ENCODE measurements at places on chromosomes 13 and 19.

DNA sequence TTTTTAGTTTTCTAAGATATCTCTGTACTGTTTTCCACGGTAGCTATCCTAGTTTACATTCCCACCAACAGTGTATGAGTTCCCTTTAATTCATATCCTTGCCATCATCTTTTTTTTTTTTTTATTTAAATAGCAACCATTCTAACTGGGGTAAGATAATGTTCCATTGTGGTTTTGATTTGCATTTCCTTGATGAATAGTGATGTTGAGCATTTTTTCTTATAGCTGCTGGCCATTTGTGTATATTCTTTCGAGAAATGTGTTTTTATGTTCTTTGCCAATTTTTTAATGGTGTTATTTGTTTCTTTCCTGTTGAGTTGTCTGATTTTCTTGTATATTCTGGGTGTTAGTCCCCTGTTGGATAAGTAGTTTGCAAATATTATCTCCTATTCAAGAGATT, 454.8 kb downstream of the DACH1 start:
- DNase-seq = peak; percentile 20

DNA sequence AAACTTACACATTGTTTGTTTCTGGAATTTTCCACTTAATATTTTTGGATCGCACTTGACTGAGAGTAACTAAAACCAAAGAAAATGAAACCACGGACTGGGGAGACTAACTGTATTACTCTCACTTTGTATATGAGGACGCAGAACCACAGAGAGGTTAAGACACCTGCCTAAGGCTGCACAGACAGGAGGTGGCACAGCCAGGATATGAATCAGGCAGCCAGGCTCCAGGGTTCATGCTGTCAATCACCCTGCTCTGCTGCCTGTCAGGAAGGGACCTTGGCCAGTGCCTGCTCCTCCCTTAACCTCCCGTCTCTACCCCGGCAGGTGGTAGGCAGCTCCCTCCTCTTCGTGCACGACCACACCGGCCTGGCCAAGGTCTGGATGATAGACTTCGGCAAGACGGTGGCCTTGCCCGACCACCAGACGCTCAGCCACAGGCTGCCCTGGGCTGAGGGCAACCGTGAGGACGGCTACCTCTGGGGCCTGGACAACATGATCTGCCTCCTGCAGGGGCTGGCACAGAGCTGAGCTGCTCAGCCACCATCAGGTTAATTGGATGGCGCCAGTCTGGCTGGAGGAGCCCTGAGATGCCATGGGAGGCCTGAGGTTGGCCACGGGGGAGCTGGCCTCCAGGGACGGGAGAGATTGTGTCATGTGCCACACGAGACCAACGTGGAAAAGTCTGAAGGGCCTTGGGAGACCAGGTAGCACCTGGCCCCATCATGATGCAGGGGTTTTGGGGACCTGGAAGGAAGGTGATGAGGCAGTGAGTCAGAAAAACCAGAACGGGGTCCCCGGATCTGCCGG, 11.0 kb downstream of the ACTMAP start:
- DNase-seq = no peak

DNA sequence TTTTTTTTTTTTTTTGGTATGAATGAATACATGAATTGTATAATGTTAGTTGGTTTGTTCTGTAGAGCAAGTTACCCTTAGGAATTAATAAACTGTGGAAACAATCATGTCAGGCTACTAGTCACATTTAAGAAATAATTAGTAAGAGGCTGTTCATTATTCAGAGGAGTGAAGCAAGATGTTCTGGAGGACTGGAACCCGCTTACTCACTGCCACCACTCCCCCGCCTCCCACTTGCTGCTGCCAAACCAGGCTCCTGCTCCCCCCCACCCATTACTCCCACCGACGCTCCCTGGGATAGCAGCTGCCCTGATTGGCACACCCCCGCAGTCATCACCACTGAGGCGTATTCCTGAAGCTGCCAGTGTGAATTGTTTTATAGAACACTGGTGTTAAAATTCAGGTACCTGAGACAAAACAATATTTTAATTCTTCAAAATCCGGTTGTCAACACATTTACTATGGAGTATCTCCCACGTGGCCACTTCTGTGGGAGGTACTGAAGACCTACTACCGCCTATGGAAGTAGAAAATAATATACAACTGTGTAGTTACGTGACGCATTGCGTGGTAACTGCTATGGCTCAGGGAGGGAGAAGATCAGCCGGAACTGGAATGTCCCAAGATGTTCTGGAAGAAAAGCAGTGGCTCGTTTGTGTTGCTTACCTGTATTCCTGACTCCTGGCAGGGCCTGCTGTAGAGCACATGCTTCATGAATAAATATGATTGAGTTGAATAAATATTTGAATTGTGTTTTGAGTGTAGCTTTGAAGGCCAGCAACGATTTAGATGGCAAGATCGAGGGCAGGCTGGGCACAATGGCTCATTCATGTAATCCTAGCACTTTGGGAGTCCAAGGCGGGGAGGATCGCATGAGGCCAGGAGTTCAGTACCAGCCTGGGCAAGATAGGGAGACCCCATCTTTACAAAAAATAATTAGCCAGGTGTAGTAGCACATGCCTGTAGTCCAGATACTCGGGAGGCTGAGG, 1.7 kb downstream of the DPY19L3 start:
- DNase-seq = no peak

- no peak for DNase-seq
Measured at GRCh38 chr13:52845766-52846566, 2.5 kb downstream of the PCDH8 start.

GRCh38 chr19:48627201-48627864, 8.0 kb downstream of the SPHK2 start:
- no peak for DNase-seq

DNA sequence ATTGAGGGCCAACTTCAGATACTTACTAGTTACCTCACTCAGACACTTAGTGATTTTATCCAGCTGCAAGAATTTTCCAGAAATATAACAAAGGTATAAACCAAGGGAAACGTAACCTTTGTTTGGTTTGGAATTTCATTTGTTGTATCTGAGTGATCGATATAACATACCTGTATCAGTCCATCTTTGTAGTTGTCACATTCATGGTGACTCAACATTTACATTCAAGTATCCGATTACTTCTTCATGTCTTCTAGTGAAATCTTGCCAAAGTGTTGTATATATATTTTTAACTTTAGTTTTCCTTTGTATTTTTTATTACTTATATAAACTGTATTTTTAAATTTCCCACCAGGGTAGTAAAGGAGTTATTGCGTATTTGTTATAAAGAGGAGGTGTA, 16.9 kb upstream of the MYCBP2 start:
- DNase-seq = no peak

DNA sequence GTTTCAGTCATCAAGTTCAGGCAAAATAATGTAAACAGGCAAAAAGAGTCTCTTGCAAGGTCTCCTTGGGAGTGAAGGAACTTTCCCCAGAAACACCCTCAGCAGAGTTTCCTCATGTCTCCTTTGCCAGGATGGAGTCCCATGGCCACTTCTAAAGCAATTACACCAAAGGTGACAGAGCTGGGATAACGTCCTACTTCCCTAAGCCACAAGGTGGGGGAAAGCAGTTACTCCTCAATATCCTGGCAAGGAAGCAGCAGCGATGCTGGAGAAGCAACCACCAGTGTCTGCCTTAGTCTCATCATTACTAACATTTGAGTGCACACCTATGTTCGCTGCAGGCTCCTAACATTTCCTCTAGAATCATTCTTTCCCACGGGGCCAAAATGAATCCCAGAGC, 88.6 kb downstream of the UBL3 start:
- no peak for DNase-seq

- DNase-seq = no peak
Measured at GRCh38 chr19:14561249-14561648, 10.6 kb downstream of the NDUFB7 start.

DNA sequence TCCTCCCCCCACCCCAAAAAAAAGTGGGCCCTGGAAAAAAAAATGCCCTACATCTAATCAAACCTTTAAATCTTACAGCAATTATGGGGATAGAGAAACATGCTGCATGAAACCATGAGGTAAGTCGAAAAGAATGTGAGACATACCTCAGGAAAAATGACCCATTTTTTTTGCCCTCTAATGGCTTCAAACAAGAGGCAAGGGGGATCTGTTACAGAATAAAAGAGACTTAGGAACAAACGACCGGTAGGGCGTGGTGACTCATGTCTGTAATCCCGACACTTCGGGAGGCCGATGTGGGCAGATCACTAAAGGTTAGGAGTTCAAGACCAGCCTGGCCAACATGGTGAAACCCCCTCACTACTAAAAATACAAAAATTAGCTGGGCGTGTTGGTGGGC, 8.4 kb downstream of the RGL3 start:
- no peak for DNase-seq

DNA sequence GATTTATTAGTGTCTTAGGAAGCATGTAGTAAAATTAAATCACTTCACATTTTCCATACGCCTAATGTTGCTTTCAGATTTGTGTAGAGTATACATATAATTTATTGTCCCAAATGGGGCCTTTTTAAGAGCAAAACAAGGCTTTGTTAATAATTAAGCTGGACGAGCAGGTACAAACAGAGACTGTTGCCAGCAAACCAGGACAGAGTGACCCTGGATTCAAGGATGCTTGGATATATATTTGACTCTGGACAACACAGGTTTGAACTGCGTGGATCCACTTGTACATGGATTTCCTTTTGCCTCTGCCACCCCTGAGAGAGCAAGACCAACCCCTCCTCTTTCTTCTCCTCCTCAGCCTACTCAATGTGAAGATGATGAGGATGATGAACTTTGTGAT, 454.9 kb downstream of the PCDH9 start:
- DNase-seq = no peak

GRCh38 chr19:17526922-17527321, 15.5 kb downstream of the PGLS start:
- DNase-seq = no peak

DNA sequence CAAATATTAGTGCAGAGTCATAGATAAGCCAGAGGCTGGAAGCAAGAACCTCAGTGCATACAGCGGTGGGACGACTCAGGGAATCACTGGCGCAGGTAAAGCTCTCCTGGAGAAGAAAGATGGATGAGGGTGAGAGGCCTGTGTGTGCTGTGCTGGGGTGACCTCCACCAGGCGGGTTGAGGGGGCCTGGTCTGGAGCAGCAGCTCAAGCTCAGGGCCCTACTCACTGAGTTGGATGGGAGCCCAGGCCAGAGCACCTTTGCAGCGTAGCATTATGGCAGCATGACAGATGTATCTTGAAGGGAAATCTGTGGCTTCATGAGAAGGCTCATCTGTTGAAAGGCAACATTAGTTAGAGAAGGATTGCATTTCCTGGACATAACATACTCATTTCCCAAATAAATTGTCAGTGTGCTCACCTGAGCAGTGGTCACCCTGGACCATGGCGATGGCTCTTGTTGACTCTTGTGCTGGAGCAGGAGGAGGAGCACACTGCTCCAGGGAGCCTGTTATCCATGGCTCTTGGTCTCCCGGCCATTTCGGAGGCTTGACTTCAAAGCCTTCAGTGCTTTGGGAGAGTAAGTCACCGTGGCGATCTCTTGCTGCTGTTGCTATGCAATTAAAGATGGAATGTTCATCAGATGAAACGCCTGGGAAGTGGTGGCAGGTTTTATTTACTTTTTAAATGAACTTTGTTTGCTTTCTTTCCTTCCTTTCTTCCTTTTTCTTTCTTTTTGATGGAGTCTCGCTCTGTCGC, 25.0 kb downstream of the HNRNPM start:
- DNase-seq = no peak

DNA sequence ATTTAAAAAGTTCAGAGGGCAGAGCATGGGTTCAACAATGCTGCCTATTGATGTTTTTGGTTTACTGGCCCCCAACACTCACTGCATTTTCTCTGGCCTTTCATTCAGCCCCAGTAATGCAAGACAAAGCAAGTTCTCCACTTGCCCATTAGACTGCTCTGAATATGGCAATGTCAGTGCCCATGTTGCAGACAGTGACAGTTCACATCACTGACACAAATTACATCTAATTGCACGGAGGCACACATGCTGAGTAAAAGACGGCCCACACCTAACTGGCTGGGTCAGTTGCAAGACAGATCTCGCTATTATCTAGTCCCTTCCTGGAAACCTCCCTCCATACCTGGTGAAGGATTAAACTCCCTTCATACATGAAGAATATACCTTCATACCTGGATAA, 54.0 kb downstream of the ENOX1 start:
- no peak for DNase-seq

GRCh38 chr19:7905859-7906258, 2.2 kb downstream of the MAP2K7 start:
- DNase-seq = no peak

- DNase-seq = no peak
Measured at GRCh38 chr19:4401769-4402170, 670 bp upstream of the CHAF1A start.

DNA sequence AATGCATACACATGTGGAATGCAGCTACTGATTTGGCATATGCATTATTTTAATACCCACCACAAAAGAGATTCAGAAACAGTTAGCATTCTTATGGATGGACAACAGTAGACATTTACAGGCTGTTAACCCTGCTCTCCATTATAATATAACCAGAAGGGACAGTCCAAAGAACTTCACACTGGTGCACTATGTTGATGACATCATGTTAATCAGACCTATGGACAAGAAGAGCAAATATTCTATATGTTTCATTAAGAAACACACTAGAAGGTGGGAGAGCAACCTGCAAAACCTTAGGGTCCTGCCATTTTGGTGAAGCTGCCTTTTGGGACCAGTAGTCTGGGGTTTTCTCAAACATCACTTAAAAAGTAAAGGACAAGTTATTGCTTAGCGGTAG, 701.3 kb downstream of the UQCRFS1 start:
- no peak for DNase-seq

GRCh38 chr13:105084931-105085330, 1450.5 kb downstream of the EFNB2 start:
- DNase-seq = no peak

DNA sequence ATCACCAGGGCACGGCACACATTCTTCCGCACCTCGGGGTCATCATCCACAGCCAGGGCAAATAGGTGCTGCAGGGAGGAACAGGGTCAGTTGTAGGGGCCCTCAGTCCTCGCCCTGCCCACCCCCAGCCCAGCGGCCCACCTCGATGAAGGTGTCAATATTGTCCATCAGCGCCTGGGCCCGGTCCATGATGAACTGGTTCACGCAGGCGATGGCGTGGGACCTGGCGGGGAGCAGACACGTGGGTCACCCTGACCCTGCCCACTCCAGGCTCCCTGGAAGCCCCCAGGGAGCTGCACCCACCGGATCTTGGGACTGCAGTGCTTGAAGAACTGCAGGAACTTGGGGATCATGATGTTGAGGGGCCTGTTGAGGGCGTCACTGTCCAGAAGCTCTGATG, 8.6 kb downstream of the TNPO2 start:
- no peak for DNase-seq

DNA sequence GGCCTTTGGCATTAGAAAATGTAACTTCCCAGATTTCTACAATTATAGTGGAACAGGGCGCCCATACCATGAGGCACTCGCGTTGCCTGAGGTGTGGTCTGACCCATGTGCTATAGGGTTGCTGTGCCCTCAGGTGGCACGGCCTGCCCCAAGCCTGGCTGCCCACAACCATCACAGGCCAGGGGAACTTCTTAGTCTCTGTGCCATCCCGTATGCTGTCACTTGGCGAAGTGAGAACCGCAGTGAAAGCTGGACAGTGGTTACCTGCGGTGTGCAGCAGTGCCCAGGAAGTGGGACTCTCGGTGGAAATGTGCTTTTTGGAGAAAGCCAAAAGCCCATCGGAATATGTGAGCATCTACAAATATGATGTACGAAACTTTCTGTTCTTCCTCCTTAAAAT, 88.2 kb upstream of the GPR183 start:
- DNase-seq = no peak

- no peak for DNase-seq
Measured at GRCh38 chr19:19540064-19540714, 2.1 kb downstream of the CILP2 start.

All from astrocyte of the cerebellum (primary cell).